Fibroblast of pulmonary artery (primary cell): ENCODE measurements at places on chromosomes 1 and 21.

DNA sequence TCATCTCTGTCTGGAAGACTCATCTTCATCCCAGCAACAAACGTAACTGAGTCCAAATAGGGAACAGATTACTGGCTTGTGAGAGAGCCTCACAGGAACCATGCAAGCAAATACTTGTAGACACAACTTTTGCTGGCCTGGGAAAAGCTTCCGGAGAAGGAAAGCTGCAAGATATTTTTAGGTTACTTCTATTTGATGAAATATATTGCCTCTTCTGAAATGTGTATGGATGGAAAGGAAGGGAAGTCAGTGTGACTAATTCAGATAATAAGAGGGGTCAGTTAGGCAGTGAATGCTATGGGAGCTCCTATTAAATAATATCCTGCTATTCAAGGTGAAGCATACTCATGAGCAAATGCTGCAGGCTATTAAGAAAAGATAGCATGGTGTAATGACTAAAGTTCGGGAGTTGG lies 20.4 kb upstream of the FGGY start:
- DNase-seq, result peak; percentile 51

DNA sequence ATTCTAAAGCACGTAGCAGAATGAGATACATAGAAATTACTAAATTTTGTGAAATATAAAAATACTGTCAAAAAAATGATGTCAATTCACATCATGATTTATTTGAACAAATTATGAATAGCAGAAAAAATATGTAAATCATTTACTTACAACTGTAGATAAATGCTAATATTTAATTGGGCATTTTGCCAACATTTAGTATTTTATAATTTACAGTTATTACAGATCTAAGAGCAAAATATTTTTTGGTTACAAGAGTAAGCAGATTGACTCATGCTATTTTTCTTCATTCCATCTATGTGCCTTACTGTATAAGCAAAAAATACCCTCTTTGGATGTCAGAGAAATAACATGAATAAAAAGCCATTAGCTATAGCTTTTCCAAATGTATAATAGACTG lies 282.3 kb upstream of the RGS18 start:
- no peak for DNase-seq

GRCh38 chr1:170153417-170153816 lies 7.7 kb downstream of the NTMT2 start:
- DNase-seq, result no peak

DNA sequence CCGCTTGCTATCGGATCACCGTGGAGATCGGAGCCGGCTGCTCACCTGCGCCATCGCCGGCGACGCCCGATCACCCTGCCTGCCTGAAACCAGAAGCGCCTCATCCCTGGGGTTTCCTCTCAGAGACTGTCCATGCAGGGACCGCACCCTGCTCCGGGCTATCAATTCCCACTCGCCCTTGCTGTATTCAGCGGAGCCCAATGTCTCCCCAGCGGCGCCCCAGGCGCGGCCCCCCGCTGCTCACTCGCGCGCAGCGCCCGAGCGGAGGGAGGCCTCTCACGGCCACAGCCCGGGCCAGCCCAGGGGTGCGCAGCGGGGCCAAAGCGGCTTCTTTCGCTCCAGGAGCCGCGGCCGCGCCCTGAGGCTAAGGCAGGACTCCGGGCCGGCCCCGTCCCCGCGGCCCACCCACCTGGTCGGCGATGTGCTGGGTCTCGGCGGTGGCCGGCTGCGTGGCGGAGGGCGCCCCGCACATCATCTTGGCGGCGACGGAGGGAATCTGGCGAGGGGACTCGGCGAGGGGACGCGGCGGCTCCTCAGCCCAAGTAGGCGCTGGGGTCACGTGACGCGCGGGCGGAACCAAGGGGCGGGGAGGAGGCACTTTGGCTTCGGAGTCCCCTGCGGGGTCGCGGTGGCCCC lies at the start of gene CSTB:
Gene CSTB, minus strand, starts transcription at position 514 of the 636 bp plus-strand sequence. Its CDS starts 39 bp downstream, at position 475.
- peak; percentile 60 for DNase-seq

DNA sequence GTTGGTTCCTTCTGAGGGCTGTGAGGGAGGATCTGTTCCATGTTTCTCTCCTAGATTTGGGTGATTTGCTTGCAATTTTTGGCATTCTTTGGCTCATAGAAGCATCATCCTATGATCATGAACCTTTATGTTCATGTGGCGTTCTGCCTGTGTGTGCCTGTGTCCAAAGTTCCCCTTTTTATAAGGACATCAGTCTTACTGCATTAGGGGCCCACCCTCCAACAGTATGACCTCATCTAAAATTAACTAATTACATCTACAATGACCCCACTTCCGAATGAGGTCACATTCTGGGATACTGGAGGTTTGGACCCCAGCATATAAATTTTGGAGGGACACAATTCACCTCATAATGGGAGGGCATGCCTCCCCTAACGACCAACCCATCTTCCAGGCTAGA lies 12.8 kb upstream of the CAMK1G start:
- DNase-seq, result no peak

GRCh38 chr1:190479516-190479915 lies 1.9 kb upstream of the BRINP3 start:
- DNase-seq, result no peak

GRCh38 chr1:58618303-58618702 lies 41.3 kb upstream of the TACSTD2 start:
- peak; percentile 74 for DNase-seq

- no peak for DNase-seq
These were observed 20.8 kb upstream of the ECE1 start for GRCh38 chr1:21311016-21311415.

- DNase-seq, result no peak
These were observed 10.3 kb downstream of the ACTRT2 start for GRCh38 chr1:3031401-3032221.

DNA sequence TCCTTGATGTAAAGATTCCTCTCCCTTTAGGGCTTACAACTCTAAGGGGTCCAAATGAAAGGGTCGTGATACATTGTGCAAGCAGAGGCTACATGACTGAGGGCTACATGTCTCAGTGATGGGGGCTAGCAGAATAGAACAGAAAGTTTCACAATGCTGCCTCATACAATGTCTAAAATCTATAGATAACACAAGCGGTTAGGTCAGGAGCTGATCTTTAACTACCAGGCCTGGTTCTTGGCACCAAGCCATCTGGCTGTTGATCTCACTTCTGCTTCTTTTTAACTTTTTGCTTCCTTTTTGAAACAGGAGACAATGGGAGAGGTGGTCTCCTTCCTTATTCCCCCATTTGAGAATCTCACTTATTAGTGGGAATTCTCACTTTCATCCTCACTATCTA lies 710.2 kb downstream of the AMY1C start:
- no peak for DNase-seq

DNA sequence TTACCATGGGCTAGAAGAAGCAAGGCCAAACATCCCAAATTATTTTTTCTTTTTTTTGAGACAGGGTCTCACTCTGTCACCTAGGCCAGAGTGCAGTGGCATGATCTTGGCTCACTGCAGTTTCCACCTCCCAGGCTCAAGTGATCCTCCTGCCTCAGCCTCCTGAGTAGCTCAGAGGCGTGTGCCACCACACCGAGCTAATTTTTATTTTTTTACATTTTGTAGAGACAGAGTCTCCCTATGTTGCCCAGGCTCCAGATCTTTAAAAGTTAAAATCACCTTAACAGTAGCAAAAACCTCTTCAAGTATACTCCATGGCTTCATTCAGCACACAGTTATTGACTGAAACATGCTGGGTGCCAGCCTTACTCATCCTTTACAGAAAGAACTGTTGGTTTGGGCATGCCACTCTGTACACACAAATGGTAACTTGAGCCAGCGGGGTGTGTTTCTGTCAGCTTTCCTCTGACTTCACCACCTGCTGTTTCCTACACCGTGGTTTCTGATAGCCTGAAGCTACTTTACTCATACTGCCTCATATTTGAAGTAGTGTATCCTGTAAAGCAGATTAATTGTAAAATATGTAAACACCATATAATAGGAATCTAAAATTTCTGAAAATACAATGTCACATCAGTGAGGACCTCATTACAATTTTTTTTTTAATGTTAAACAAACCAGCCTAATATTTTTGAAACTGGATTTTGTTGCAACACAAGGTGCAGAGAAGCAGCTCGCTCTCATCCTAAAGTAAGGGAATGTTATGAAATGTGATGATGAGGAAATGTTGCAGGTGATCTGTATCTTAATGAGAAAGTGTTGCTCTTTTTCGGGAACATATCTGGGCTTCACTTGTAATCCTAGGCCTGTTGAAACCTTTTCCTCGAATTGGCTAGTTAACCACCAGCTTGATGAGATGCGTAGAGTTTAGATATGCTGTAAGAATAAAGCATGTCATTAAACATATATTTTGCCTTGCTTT lies 113.9 kb downstream of the ATP5PO start:
- DNase-seq, result peak; percentile 11

DNA sequence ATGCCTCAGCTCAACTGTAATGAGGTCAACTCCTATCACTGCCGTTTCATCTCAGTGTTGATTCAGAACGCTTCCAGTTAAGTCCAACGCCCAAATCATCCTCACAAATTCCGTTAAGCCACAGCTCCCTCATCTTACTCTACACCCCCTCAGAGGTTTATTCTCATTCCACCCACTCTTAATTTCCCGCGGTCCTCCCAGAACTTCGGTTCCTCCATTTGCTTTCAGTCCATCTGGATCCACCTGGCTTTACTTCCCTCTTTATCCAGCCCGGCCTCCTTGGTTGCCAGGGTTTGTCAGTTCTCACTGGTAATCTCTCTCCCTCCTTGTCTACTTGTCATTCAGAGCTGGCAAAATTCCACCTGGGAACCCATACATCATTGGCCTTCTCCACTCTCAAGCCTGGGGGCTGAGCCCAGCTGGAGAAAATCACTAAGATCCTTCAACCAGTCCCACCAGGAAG lies 51.3 kb upstream of the RUNX1 start:
- DNase-seq, result no peak

GRCh38 chr1:163195728-163196448 lies 6.8 kb downstream of the RGS5 start:
- DNase-seq, result peak; percentile 80

GRCh38 chr1:209895709-209896108 lies 42.3 kb upstream of the SYT14 start:
- peak; percentile 90 for DNase-seq

- peak; percentile 53 for DNase-seq
These were observed 210.0 kb downstream of the HLX start for GRCh38 chr1:221089273-221089672.

GRCh38 chr1:116087628-116088027 lies 23.6 kb upstream of the MAB21L3 start:
- DNase-seq, result no peak

- DNase-seq, result peak; percentile 5
These were observed 129.8 kb upstream of the TIAM1 start for GRCh38 chr21:31473685-31474345.

DNA sequence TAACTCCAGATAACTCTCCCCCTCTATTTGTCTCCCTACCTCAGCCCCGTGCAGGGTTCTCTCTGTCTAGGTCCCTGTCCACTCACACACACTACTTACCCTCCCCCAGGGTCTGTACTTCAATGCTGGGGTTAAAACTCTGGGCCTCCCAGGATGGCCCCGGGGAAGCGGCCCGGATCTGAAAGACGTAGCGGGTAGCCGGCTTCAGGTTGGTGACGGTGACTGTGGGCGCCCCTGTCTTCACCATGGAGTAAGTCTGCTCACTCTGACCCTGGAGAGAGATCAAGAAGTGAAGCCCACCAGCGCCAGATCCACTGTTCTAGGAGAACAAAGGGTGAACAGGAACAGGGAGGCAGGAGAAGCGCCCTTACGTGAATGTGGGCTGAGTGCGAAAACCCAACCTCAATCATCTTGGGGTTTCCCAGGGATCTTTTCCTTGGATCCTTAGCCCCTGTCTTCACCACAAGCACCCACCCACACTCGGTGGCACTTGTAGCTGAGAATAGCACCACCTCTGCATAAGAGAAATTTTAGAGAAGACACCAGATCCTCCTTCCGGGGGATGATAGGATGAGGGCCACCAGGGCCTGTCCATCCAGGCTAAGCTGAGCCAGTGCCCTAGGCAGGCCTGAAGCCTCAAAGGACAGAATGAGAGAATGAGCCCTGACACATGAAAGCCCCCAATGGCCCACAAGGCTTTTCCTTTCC lies 33.5 kb downstream of the EPHA10 start:
- no peak for DNase-seq

- DNase-seq, result peak; percentile 19
These were observed 4.5 kb downstream of the MROH7 start for GRCh38 chr1:54645806-54646676.

DNA sequence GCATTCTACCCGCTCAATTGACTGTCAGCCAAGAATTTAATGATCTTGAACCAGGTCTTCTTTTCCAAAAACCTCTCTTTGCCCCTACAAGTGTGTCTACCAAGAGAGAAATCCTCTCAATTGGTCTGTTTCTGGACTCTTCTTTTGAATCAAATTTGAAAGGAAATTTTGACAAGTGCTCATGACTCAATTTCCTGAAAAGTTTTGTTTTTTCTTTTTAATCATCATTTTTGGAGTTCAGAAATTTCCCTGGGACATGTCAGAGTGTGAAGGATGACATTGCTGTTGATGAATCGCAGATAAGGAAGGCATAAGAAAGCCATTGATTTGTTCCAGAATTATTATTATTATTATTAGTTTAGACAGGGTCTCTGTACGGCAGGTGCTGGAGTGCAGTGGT lies 88.2 kb upstream of the AKT3 start:
- no peak for DNase-seq

- peak; percentile 7 for DNase-seq
These were observed 116.2 kb downstream of the KCNJ6 start for GRCh38 chr21:37800057-37800455.

GRCh38 chr1:58939146-58939545 lies 155.3 kb upstream of the JUN start:
- DNase-seq, result no peak

- no peak for DNase-seq
These were observed 7.2 kb downstream of the TRIT1 start for GRCh38 chr1:39876144-39876543.

DNA sequence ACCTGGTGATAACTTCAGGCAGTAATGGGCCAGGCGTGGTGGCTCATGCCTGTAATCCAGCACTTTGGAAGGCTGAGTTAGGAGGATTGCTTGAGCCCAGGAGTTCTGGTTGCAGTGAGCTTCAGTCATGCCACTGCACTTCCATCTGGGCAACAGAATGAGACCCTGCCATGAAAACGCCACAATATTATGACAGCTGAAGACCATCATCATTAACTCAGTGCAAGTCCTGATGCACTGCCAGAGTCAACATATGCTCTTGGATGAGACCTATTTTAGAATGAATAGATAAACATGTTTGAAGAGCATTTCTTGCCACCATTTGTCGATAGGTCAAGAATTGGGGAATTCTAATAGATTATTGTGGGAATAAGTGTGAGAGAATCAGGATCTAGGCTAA lies 26.4 kb downstream of the HENMT1 start:
- no peak for DNase-seq

DNA sequence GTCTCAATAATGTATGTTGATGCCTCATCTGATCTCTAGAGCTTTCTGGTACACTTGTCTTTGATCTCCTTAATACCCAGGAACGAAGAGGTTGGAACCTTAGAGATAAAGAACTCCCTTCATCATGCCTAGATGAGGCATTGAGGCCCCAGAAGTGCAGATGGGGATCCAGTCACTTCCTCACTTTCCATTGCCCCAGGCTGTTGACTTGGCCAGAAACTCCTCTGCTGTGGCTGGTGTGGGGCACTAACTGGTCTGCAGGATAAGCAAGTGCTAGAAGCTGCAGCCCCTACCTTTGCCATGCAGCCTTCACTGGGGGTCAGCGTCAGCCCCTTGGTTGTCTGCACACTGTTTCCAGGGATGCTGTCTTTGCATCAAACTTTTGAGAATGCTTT lies 49.9 kb downstream of the STUM start:
- DNase-seq, result no peak
